ENCODE measurements at places on chromosomes 12 and 14. TPM values are rescaled to one million over a fixed set of nuclear protein-coding genes. Genes with fewer than 3 reads are reported as not detected.

- H3K27me3 ChIP-seq: no peaks in the 10 kb centered on the region
- H3K4me3 ChIP-seq: no peak overlapping the region
- no peaks in the 10 kb centered on the region for H3K4me1 ChIP-seq
- DNase-seq: no peak
- H3K27ac ChIP-seq: no peak overlapping the region
- H3K36me3 ChIP-seq: no peaks in the 10 kb centered on the region
Observed at GRCh38 chr12:106054049-106054448, 84.7 kb downstream of the NUAK1 start.

KDM5A gene
- total RNA-seq: 36.9 TPM

- no peaks in the 10 kb centered on the region for H3K27me3 ChIP-seq
- DNase-seq: no peak
- no peaks in the 10 kb centered on the region for H3K36me3 ChIP-seq
- no peak overlapping the region for H3K27ac ChIP-seq
- no peaks in the 10 kb centered on the region for H3K4me1 ChIP-seq
- H3K4me3 ChIP-seq: no peak overlapping the region
Observed at GRCh38 chr14:88838015-88838414, 13.6 kb downstream of the TTC8 start.

TAS2R50 gene
- 0.33 TPM for total RNA-seq

DNA sequence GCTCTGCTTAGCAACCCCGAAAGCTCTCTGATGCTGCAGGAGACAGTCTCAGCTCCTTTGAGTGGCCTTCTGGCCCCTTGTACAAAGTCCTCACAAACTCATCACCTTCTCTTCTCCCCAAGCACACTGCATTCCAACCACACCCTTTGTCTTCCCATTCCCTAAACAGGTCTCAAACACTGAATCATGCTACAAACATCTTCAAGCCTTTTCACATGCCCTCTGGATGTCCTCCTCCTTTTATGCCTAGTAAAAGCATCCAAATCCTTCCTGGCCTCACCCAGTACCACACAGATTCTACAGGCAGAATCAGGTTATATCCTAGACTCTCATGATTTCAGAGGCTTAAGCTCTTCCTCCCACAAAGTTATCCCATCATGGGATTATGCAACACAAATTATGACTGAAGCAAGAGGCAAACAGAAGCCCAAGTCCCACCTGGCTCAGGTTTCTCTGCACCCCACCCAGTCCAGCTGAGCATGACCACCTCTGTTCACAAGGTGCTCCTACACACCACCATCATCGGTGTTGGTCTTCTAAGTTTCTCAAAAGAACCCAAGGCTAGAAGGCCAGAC, 61.4 kb upstream of the PCED1B start:
- H3K27me3 ChIP-seq: no peaks in the 10 kb centered on the region
- no peak for DNase-seq
- no peak overlapping the region for H3K27ac ChIP-seq
- no peak overlapping the region for H3K4me3 ChIP-seq

Data from H1 (cell line).